Activated CD8-positive, alpha-beta memory T cell treated with anti-CD3 and anti-CD28 coated beads for 1 hour (primary cell): ENCODE measurements at places on chromosomes 5 and 9.

GRCh38 chr5:180399401-180400215 is 46.5 kb upstream of the GFPT2 start:
- DNase-seq = no peak

- no peak for DNase-seq
These were observed 65.9 kb downstream of the ELL2 start for GRCh38 chr5:95895771-95896170.

- no peak for DNase-seq
These were observed 1.1 kb downstream of the NDOR1 start for GRCh38 chr9:137206602-137207001.

DNA sequence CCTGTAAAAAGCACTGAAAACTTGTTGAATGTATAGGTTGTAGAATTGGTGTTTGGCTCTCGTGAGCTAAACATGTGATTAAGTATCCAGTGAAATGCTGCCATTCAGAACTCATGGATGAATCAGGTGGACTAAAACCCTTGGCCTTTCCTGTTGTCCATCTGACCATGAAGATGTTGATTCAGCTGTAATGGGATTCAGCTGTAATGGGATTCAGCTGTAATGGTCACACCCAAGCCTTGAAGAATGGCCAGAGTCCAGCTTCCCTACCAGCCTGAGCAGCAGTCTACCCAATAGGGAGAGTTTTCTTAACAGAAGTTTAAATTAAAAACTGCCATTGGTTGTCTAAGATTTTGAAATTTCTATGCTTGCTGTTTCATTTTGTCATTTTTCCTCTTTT is 18.1 kb downstream of the MAMDC2 start:
- DNase-seq = no peak

DNA sequence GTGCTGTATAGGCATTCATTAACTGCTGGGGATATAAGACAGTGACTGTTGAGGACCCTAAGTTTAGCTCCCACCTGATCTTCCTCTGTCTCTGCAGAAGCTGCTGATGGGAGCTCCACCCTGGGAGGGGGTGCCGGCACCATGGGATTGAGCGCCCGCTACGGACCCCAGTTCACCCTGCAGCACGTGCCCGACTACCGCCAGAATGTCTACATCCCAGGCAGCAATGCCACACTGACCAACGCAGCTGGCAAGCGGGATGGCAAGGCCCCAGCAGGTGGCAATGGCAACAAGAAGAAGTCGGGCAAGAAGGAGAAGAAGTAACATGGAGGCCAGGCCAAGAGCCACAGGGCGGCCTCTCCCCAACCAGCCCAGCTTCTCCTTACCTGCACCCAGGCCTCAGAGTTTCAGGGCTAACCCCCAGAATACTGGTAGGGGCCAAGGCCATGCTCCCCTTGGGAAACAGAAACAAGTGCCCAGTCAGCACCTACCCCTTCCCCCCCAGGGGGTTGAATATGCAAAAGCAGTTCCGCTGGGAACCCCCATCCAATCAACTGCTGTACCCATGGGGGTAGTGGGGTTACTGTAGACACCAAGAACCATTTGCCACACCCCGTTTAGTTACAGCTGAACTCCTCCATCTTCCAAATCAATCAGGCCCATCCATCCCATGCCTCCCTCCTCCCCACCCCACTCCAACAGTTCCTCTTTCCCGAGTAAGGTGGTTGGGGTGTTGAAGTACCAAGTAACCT is 22.1 kb downstream of the PCDHGC5 start:
- DNase-seq = no peak

GRCh38 chr9:99803694-99804093 is 18.0 kb upstream of the NR4A3 start:
- DNase-seq = no peak

DNA sequence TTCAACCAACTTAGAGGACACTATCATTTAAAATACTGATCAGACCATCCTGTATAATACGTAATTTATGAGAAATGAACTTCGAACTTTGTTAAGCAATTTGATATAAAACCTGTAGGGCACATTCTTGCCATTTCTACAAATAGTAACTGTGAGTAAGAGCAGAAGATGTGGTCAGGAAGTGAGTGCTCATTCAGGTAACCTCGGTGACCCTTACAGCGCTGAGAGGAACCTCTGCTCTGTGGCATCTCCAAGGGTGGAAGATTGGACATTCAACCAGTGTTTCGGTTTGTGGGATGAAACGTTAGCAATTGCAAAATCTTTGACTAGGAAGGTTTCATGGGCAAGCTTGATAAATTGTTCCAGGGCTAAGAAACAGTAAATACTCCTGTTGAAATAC is 194.8 kb upstream of the IRX2 start:
- DNase-seq = no peak

- no peak for DNase-seq
These were observed 139.0 kb upstream of the GAS1 start for GRCh38 chr9:87086221-87086818.

- no peak for DNase-seq
These were observed 5.0 kb downstream of the GRXCR2 start for GRCh38 chr5:145867806-145868205.

- no peak for DNase-seq
These were observed 69.3 kb downstream of the COL15A1 start for GRCh38 chr9:99012957-99013512.

DNA sequence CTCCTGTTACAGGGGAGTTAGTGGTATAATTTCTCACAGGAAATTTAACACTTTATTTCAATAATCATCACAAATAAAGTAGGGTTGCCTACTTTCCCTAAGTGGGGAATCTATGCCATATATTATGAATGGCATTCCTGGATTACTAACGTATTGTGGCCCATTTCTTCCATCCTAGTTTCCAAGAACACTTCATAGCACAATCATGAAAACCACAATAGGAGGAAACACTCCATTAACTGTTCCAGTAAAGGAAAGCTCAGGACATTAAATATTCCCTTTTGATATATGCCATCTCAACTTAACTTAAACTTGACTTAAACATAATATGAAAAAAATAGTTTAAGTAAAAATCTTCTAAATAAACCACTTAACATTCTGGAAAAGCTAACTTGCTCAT is 2.1 kb downstream of the CPLANE1 start:
- DNase-seq = no peak

- DNase-seq = no peak
These were observed 113.2 kb downstream of the SEC61B start for GRCh38 chr9:99335280-99335679.

GRCh38 chr9:127525401-127526188 is 74.3 kb downstream of the LRSAM1 start:
- DNase-seq = no peak

DNA sequence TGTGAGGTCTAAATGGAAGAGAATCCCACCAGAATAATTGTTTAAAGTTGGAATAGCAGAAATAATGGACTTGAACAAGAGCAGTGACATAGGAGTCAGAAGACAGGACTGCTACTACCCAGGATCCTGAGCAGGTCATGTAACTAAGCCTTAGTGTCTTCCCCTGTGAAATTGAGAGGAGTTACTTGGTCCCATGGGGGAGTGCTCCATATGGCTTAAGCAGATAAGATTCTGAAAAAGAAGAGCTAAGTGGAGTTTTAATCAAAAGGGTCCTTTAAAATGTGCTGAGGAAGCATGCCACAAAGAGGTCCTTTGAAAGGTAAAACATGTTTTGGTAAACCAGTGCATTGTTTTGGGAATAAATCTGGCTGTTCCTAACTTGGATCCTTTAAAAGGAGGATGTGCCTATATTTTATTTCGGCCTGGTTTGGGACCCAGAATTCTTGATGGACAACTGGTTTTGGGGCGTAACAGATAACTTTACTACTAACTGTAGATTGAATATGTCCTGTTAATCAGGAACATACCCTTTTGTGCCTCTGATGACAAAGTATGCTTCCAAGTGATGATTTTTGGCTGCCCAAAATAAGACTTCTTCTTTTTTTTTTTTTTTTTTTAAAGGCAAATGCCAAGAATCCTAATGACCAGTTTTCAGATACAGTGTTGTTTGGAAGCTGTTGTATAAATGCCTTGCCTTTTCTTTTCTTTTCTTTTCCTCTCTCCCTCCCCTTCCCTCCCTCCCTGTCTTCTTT is 5.7 kb downstream of the RCL1 start:
- no peak for DNase-seq

- DNase-seq = no peak
These were observed 148.3 kb upstream of the NR3C1 start for GRCh38 chr5:143551820-143552251.

- no peak for DNase-seq
These were observed 50.8 kb downstream of the ADAMTS12 start for GRCh38 chr5:33840927-33841547.

DNA sequence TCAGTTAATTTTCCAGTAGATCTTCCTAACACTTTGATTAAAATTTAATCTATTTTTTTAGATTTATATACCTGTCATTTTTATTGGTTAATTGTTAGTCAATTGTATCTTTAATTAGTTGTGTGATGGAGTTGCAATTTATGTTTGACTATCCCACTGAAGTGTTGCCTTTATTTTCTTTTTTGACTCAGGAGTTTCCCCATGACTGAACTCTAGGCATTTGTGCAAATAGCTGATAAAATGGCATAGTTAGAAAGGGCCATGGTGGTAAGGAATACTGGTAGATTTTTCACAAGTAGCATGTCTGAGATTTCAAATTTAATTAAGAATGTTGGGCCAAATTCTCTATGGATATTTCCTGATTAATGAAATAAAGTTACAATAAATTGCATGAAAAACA is 273.1 kb upstream of the DAB2 start:
- no peak for DNase-seq

- DNase-seq = no peak
These were observed 122.2 kb downstream of the ADAMTS6 start for GRCh38 chr5:65359569-65359968.

GRCh38 chr5:115317736-115318135 is 21.3 kb upstream of the CCDC112 start:
- no peak for DNase-seq

GRCh38 chr5:156036640-156037039 is 290.3 kb upstream of the SGCD start:
- no peak for DNase-seq

- DNase-seq = no peak
These were observed 194.0 kb downstream of the EFNA5 start for GRCh38 chr5:107476783-107477182.

- no peak for DNase-seq
These were observed 105.8 kb downstream of the DOCK2 start for GRCh38 chr5:169742771-169743296.

DNA sequence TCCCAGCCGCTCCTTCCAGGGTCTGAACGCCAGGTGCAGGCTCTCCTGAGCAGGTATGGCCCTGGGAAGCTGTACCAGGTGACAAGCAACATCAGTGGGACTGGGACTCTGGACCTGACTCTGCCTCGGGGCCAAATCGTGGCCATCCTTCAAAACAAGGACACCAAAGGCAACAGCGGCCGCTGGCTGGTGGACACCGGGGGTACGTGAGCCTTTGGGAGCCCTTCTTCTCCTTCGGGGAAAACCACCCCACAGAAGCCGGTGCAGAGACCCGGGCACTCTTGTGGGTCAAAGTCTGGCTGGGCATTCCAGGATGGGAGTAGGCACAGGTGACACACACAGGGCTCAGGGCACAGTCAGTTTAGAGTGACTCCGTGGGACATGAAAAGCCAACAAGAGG is 45.8 kb downstream of the ARHGEF37 start:
- DNase-seq = no peak

GRCh38 chr5:17069995-17070511 is 134.0 kb upstream of the MYO10 start:
- DNase-seq = no peak

DNA sequence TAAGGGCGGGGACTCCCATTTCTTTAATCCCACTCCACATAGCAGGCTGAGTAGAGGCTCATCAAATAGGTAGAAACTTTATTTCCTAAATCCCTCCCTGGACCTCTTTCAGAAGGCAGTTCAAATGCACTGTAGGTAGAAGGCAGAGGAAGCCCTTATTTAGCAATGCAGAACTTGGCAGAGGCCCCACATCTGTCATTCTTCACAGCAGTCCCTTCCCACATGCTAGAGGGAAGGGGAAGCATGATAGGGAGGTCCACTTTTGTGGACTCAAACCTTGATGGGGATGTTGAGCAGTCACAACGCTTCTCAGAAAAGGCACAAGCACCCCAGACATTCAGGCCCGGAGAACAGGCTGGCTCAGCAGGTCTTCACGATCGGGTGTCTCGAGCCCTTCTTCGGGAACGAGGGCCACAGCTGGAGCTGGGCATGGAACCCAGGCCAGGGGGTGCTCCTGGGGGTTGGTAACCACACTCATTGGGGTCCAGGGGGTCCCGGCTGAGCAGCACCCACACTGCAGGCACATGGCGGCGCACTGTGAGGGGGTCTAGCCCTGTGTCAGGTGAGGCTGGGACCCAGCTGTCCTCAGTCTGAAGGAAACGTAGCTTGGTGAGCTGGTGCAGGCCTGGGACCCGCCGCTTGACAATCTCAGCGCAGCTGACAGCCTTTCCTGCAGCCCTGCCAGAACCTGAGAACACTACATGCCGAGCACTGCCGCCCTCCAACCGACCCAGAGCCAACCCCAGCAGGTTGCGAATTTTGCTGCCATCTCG is 1.3 kb downstream of the RPP25L start:
- no peak for DNase-seq

DNA sequence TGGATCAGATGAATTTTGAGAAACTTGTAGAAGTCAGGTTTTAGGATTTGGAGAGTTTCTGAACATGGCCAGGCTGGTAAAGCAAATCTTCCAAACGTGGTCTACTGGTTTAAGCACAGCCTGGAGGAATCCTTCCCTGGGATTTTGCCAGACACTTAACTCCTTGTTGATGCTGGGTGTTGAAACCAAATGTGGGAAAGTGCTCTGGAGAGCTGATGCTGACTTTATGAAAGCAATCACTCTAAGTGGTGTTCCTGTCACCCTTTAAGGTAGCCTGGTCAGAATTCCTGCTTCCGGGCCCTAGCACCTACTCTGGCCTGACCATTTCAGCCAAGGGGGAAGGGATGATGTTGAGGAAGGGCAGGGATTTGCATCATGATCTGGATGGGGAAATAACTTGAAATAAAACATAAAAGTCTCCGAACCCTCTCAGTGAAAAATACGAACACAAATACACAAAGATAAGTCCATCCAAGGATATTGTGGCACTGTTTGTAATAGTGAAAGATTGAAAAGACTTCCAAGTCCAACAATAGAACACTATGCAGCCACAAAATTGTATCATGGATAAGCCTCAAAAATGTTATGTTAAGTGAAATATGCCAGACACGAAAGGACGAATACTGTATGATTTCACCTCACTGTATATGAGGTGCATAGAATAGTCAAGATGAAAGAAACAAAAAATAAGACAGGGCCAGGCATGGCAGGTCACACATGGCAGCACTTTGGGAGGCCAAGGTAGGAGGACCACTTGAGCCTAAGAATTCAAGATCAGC is 57.7 kb downstream of the PDE6A start:
- no peak for DNase-seq

GRCh38 chr5:3602785-3603502 is 7.3 kb downstream of the IRX1 start:
- DNase-seq = no peak

- no peak for DNase-seq
These were observed 41.3 kb upstream of the LPCAT1 start for GRCh38 chr5:1564824-1565736.

GRCh38 chr9:89606624-89607311 is 2.0 kb downstream of the GADD45G start:
- DNase-seq = no peak
